ENCODE measurements at places on chromosomes 13 and 19.
A peak's percentile ranks its signal among the peaks of the same experiment; 100 is the strongest.

DNA sequence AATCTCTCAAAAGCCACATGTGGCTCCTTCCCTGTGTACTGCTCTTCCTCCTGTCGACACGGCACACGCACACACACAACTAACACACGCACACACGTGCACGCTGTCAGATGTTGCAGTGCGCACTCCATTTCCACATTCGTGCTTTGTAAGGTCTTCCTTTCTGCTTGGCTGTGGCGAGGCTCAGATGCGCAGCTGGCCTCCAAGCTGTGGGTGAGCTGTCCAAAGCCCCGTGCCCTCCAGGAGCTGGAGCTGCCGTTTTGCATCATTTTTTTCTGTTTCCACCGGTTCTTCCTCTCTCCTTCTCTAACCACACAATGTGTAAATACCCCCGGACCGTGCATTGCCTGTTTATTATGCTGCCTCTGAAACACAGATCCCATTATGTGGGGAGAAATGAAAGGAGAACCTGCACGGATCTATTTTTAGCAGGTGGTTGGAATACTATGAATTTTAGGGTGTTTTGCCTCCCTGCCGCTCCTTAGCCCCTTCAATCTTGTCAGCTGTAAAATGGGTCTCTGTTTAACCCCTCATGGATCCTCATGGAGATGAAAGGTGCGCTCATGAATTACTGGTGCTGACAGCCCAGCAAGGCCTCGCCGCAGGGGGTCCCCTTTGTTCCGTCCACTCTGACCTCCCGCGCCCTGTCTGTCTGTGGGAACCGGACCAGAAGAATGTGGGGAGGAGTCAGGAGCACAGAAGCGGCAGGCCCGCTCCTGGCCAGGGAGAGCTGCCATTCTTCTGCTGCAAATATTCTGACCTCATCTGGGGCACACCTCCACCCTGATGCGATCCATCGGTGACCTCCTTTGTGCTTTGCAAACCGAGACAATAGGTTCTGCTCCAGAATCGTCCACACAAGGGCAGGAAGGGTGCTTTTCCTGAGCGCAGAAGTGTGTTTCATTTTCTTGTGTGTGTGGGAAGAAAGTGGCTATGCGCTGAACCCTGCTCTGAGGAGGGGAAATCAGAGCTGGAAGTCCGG, 137.7 kb downstream of the SOX1 start:
- DNase-seq, result no peak

GRCh38 chr13:70529652-70530051, 421.4 kb upstream of the KLHL1 start:
- no peak for DNase-seq

DNA sequence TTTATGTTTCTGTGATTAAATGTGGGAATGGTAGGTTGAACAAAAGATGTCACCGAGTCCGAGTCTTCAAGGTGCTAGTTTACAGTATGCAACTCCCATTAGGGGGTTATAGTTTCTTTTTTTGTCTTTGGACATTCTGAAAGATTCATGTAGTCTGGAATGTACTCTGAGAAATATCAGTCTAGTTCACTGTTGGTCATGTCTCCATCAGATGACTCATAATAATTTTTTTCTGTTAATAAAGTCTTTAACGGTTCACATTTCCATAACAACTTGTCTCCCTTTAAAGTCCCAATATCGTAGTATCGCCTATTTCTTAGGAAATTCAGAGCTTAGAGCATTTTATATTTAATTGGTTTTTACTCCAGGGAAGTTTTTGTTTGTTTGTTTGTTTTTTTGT, 13.5 kb upstream of the ESD start:
- DNase-seq, result no peak

- no peak for DNase-seq
Observed at GRCh38 chr13:73991884-73992283, 142.3 kb downstream of the KLF12 start.

- DNase-seq, result peak; percentile 86
Observed at GRCh38 chr19:46384396-46384795, 29.0 kb downstream of the CCDC8 start.

DNA sequence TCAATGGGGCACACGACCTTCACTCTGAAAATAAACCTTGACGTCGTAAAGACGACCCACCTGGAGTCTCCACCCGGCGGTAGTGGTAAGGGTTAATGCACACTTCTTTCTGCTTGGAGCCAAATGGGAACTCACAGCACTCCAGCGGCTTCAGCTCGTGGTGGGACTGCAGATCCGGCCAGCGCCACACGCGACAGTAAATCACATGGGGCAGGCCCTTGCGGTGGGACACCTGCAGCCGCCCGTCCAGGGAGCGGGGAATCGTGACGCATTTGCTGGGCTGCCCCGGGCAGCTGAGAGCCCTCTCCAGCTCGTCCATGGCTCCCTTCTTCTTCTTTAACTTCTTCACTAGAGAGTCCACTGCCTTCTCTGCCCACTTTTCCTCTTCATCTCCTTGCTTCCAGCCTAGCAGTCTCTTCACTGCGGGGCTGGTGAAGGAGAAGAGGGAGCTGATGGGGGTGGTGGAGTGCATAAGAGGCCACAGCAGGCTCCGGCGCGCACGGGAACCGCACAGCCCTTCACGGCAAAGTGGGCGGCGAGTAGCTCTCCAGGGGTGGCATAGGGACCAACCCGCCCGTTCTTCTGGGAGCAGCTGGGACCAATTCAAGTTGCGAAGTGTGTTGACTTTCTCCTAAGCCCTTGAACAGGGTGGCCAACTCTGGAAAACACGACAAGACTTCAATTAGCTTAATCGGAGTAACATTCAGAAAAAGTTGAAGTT, 40.7 kb downstream of the SMAD9 start:
- DNase-seq, result no peak

- DNase-seq, result no peak
Observed at GRCh38 chr13:49112782-49113525, 107.2 kb upstream of the MLNR start.

GRCh38 chr13:91531646-91532045, 133.2 kb downstream of the GPC5 start:
- no peak for DNase-seq

- no peak for DNase-seq
Observed at GRCh38 chr13:42497798-42498197, 76.2 kb upstream of the TNFSF11 start.

- peak; percentile 36 for DNase-seq
Observed at GRCh38 chr13:36030670-36031331, 100.4 kb downstream of the DCLK1 start.

DNA sequence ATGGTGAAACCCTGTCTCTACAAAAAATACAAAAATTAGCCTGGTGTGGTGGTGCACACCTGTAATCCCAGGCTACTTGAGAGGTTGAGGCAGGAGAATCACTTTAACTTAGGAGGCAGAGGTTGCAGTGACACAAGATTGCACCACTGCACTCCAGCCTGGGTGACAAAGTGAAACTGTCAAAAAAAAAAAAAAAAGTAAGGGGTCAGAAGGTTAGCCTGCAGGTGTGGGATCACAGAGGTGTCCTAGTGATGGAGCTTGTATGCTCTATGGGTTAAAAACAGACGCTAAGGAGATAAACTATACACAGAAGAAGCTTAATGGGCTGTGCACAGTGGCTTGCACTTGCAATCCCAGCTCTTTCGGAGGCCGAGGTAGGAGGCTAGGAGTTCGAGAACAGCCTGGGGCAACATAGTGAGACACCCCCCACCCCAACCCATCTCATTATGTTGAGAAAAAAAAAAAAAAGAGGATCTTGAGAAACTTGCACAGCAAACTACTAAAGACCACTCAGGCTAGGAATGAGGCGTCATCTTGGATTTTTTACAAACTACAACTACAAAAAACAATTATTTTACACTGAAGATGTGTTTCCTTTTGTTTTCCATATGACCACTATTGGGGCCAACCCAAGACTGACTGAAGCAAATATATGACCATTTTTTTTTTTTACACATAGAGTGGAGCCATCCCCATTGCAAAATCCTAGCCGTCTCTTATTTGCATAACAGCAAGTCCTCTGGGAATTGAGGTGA, 7.9 kb downstream of the FOSB start:
- no peak for DNase-seq

- DNase-seq, result peak; percentile 27
Observed at GRCh38 chr19:10044390-10044789, 31.1 kb downstream of the RDH8 start.

GRCh38 chr13:106034201-106034600, 501.3 kb downstream of the EFNB2 start:
- DNase-seq, result no peak

- DNase-seq, result no peak
Observed at GRCh38 chr13:114222461-114222968, 12.2 kb upstream of the CDC16 start.

GRCh38 chr13:67208552-67208951, 21.6 kb downstream of the PCDH9 start:
- no peak for DNase-seq

DNA sequence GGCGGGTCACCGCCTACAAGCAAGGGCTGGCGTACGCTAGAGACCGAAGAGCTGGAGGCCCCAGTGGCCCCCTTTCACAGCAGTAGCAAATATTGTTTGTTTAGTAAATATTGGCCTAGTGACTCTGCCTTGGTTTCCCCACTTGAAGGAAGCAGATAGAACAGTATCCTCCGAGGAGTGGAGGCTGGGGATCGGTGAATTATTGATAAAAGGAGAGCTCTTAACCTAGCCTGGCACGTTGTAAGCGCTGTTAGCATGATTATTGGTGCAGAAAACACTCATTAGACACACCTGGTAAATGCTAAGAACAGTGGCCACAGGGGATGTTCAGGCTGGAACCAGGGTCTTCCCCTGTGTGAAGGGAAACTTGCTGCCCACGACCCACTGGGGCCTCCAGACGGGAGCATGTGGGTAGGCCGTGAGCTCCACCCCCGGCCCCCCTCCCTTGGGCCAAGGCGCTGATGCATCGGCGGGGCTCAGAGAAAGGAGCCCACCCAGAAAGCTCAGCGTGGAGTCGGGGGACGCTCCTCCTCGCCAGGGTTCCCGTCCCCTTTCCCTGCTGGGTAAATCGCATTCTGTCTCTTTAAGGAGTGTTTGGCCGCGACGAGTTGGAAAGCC, 2.3 kb downstream of the IER2 start:
- DNase-seq, result no peak

DNA sequence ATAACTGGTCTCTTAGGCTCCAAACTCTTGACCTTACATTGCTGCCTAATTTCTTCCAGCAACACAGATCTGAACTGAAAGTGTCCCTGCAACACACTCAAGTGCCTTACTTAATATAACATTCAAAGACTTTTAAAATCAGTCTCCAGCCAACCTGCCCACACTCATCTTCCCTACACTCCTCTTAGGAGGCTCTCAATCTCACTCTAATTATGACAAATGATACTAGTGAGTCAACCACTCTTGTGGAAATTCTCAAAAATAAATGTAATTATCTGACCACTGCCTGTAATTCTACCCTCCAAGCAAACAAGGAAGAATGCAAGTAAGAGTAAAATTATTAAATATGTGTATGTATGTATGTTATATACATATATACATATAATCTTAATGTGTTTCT, 348.1 kb upstream of the MIR17HG start:
- no peak for DNase-seq

GRCh38 chr19:47497050-47497766, 13.2 kb upstream of the KPTN start:
- DNase-seq, result peak; percentile 35

DNA sequence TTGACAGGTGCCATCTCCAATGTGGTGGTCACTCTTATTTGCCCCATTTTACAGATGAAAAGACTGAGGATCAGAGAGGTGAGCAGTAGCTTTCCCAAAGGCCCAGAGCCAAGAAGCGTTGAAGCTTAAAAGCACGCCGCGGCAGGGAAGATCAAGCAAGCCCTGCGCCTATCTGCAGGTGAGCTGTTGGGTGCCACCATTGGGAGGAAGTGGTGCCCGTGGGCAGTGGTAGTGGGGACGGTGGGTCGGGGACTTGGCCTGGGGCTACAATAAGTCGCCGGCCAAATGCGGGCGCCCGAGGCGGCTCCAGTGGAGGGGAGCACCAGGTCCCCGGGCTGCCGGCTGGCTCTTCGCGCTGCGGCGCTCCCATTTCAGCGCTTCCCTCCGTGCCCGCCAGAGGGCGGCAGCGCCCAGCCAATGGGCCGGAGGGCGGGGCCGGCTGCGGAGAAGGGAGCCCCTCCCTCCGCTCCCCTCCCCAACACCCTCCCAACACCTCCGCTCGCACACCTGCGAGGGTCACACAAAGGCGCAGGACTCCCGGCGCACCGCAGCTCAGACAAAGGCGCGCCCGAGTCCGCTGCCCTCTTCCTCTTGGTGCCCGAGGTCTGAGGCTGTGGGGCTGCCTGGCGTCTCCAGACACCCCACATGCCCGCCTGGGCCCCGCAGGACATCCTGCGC, 744 bp upstream of the POU2F2 start:
- DNase-seq, result peak; percentile 71

DNA sequence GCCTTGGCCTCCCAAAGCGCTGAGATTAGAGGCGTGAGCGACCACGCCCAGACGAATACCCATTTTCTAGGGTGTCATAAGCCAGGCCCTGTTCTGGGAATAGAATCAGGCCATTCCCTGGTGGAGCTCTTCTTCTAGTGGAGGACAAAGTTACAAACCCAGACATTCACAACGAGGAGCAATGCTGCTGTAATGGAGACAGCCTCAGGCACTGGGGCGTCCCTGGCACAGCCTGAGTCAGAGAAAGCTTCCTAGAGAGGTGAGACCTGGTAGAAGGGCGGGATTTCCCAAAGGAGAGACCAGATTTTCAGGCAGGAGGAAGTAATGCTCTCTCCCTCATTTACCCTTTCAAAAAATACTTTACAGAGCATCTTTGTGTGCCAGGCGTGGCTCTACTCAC, 12.7 kb downstream of the PRKCG start:
- DNase-seq, result no peak

DNA sequence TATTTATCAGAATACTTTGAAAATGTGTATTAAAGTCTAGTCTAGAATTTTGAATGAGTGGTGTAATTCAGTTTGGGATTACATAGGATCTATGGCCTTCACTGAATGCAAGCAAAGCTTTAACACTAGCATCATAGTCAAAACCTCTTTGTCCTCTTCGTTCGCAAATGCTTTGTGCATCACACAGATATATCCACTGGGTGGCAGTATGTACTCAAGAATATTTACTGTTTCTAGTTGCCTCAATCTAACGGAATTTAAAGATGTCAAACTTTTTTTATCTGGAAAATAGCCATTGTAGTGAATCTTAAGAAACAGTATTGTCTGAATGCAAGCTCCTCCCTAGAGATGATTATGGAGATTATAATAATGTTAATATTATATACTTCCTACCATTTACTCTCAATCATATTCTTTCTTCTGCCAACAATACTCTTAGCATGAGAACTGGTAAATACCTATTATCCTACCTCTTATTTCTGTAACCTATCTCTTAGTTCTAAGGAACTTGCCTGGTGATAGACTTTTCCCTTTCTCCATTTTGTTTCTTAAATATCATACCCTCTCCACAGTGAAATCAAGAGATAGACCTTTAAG, 25.8 kb downstream of the LACC1 start:
- DNase-seq, result peak; percentile 76
